SHP77 treated with DMSO at 0.1 percent for 48 hours (cell line): ENCODE measurements at places on chromosomes 2 and 18.
A peak's percentile ranks its signal among the peaks of the same experiment; 100 is the strongest.

GRCh38 chr2:2639251-2640139 is 308.4 kb upstream of the MYT1L start:
- DNase-seq, result no peak

DNA sequence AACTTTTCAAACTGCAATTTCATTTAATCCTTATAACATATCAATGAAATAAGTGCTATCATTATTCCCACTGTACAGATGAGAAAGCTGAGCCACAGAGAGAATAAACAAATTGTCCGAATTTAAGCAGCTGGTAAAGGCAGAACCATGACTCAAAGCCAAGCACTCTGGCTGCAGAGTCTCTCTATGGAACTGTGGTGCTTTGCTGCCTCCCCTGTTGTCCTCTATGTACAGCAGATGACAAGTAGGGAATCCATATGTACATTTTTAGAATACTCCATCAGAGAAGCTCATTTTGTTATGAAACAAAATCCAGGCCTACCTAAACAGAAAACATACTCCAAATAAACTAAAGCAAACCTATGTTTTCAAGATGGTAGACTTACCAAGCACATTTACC is 45.1 kb downstream of the FARSB start:
- no peak for DNase-seq

DNA sequence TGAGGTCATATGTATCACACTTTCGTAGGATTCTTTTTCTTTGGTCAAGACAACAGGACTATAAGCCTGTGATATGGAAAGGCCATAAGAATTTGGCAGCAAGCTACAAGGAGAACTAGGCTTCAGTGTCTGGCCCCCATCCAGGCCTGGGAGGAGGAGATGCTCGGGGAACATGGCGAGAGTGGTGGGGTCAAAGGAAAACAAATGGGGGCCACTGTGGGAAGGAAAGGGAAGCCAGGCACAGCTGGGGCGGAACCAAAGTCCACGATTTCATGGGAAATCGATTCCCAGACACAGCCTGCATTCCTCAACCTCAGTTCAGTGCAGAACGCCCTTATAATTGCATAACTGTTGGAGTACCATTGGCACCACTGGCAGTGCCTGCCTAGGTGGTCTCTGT is 58.2 kb downstream of the MBP start:
- DNase-seq, result no peak

DNA sequence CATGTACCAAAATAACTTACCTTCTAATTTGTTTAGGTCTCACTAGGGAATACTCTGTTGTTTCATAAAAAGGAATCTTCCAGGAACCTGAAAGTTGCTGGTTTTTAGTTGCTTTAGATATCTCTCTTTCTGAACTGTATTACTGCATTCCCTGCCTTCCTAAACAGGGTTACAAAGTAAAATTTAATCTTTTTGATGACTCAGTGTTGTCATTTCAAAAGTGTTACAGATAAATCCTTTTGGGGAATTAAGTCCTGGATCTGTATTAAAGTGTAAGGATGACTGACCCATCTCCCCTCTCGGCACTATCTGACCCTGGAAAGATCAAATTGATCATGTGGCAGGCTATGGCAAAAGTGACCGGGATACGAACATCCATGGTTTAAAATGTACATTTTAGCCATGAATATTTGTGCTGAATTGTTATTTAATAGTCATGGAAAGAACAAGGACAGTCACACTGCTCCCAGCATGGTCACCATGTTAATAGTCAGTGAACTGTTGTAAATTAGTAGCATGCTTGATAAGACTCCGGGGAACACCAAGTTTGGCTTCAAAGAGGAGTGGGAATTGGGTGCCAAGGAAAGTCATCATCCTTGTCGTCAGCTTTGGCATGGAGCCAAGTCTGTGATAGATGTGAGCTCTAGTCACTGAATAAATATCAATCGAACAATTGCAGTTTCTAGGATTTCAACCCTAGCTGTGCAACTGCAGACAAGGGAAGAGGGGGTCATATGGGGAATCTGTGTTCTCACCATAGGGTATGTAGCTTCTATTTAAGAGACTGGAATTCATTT is 4.2 kb downstream of the PLEKHA3 start:
- DNase-seq, result peak; percentile 26

DNA sequence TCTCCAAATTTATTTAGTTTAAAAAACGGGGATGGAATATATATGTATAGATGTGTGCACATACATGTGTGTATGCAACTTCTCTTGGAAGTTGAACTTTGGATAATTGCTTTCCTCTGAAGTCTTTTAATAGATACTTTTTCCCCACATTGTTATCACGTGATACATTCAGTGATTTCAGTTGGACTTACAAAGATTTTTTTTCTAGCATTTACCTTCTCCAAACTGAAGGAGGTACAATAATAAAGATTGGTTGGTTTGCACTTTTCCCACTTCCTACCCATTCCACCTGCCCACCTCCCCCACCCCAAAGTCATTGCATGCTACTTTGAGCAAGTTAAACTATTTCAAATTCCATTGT is 206.1 kb upstream of the FSHR start:
- no peak for DNase-seq

- DNase-seq, result no peak
Measured at GRCh38 chr18:12432196-12432595, 24.5 kb downstream of the PRELID3A start.

- no peak for DNase-seq
Measured at GRCh38 chr2:36811071-36811470, 114.6 kb downstream of the VIT start.
